ENCODE measurements at places on chromosomes 13 and 19.

DNA sequence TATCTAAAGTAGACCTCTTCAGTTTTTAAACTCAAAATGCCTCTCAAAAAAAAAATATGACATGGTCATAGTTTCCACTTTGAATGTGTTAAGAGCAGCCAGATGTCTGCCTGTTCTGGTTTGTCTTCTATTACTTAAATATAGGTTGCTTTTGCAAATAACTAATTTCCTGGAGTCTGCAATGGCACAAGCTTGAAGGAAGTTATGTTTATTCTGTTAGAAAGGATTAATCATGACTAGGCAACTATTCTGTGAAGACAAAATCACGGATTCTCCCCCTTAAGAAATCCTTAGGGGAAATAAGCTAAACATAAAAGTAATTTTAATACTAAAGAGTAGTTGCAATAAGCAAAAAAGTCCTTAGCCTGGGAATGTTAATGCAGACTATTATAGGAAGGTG, 26.3 kb downstream of the SKA3 start:
- DNase-seq = no peak

DNA sequence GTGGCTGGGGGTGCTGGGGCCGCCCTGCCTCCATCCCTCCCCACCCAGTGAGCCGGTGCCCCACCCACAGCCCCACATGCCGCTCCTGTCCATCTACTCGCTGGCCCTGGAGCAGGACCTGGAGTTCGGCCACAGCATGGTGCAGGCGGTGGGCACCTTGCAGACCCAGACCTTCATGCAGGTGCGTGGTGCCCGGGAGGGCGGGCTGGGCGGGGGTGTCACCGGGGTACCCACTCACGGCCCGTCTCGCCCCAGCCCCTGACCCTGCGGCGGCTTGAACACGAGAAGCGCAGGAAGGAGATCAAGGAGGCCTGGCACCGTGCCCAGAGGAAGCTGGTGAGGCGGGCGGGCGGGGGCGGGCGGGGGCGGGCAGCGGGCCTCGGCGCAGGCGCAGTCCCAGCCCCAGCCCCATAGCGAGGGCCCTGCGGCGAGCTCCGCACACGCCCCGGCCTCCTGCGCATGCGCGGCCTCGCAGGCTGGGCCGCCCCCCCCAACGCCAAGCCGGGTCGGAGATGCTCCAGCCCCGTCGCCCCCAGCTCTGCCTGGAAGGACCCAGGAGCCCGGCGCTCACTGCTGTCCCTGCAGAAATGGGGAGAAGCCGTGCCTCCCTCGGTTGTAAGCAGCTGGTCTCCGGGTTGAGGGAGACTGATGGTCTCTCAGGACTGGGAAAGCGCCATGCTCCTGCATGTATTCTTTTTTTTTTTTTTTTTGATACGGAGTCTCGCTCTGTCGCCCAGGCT, 7.7 kb downstream of the ARHGAP45 start:
- no peak for DNase-seq

- no peak for DNase-seq
These were observed 282.9 kb downstream of the TSHZ3 start for GRCh38 chr19:31066385-31066784.

DNA sequence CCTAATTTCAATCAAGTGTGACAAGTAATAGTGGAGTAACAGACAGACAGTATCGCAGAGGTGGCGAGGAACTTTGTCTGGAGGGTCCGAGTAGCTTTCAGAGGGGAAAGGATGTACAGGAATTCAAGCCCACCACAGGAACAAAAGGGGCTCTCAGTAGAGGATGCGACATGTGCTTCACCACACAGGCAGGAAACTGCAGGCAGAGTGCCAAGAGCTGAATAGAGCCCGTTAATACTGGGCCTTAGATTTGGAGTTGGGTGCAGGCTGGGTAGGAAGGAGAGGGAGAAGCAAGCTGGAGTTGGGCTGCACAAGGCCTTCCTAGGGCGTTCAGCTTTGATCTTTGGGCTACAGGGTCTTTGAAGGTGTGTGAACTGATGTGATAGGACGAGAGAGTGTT, 1.2 kb downstream of the CCDC70 start:
- DNase-seq = no peak

- no peak for DNase-seq
These were observed 24.5 kb downstream of the MBNL2 start for GRCh38 chr13:97246596-97247158.

DNA sequence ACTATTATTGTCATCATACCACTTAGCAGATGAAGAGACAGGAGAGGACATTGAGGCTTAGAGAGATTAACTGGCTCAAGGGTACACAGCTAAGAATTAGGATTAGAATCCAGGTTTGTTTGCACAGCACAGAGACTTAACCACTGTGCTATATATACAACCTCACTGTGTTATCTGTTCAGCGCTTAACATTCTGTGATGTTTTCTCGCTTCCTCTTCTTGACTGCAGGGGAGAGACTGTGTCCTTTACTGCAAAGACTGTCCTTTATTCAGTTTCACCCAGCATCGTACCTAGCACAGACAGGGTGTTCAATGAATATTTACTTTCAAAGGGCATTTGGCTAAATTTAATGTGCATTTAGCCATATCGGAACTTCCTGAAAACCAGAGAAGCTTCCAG, 54.9 kb upstream of the PCDH8 start:
- DNase-seq = no peak

DNA sequence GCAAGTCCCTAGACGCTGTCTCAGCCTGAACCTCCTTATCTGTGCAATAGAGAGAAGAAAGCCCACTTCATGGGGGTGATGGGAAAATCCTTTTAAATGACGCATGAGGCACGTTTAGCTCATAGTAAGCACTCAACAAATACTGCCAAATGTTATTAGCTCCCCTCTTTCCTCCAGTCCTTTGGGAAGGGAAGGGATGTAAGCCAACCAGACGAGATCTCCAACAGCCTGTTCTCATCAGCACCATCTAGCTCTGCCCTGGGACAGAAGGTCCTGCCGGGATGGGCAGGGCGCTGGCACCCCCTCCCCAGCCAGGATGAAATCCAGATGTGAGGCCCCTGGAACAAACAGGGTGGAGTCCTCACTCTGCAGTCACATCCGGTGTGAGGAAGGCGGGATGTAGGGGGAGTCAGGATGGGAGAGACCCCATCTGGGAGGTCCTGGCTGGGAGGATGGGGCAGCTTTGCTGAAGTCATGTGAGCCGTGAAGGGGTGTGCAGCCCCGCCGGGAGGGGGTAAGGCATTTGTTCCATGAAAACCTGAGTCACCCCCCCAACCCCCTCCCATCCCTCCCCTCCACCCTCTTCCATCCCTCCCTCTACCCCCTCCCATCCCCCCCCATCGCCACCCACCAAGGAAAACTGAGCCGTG, 4.6 kb downstream of the S1PR2 start:
- DNase-seq = peak; percentile 73

- DNase-seq = no peak
These were observed 866.6 kb upstream of the SLITRK6 start for GRCh38 chr13:86665842-86666241.

DNA sequence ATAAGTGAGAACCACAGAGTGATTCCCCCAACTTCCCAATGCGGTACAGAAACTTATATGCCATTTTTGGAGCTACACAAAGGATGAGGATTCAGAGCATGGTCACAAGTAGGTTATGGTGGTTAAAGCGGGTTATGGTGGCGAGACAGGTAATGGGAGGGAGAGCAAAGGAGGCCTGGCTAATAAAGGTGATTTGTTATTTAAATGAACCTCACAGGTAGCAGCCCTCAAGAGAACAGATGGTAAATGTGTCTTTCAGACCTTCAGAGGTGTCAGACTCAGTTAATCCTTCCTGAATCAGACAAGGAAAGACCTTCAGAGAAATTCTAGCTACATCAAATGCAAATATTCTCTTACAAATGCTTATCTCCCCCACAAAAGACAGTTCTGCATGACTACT, 1971.4 kb downstream of the OLFM4 start:
- DNase-seq = no peak

DNA sequence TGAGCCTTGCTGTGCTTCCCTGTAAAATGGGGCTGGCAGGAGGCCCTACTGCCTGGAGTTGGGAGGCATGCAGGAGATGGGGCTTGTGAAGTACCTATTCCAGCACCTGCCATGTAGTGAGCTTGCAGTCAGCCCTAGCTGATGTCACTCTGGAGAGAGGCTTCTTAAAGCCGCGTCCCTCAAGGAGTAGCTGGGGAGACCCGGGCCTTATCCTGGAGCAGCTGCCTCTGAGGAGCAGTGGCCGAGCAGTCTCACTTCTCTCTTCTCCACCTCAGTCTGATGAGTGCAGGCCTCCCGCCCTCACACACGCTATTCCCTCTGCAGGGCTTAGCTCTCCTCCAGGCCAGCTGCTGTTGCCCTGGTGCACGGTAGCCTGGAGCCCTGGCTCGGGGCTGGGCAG, 18.0 kb downstream of the CLASRP start:
- no peak for DNase-seq

- DNase-seq = peak; percentile 89
These were observed at the start of gene LRCH1 for GRCh38 chr13:46552889-46553520. TSS of gene LRCH1 (plus strand) at chr13:46553170. CDS start at chr13:46553397, 227 bp downstream.

GRCh38 chr13:34751492-34751891, 190.6 kb upstream of the NBEA start:
- no peak for DNase-seq

DNA sequence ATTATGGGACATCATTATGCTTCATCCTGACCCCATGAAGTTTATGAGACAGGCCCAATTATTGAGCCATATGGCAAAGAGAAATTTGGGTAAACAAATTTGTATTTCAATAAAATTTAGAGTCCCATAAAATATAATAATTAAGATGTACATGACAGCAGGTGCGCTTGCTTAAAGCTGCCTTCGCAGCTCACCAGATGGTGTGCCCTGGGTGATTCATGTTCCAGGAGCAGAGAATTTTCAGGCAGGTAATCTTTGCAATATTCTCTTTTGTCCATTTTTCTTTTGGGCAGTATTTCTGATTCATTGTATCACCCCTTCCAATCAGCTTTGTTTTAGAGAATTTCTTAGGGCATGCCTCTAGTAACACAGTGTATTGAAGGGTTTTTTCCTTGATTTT, 39.5 kb upstream of the WASF3 start:
- no peak for DNase-seq

DNA sequence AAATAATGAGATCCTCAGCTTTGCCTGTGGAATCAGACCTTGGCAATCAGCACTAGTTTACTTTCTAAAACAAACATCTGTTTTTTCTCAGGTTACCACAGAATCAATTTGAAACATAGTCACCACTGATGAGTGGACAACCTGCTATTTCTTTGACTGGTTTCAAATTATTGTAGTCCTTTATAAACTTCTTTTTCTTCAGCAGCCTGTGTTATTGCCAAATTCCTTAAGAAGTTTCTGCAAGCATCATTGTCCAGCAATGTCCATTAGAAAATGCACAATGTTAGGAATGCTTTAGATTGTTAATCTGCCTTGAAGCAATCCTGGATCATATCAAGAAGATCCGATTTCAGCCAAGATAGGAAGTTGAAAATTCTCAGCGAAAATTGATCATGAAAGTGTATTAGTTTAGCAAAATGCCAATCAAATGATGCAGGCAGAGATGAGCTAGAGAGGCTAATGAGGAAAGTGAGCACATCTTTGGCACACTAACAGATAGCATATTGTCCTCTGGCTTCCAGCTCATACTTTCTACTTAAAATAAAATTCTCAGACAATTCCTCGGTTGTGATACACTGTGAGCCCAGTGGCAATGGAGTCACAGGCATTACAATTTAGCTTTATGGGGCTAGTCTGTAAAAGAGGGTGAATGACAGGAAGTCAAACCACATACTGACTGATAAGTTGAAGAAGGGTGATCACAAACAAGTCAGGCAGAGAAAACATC, 270.6 kb downstream of the SLITRK6 start:
- DNase-seq = no peak

GRCh38 chr19:13588957-13589833, 82.9 kb upstream of the CACNA1A start:
- peak; percentile 89 for DNase-seq

GRCh38 chr19:35141837-35142605, 1.0 kb upstream of the FXYD7 start:
- DNase-seq = no peak

DNA sequence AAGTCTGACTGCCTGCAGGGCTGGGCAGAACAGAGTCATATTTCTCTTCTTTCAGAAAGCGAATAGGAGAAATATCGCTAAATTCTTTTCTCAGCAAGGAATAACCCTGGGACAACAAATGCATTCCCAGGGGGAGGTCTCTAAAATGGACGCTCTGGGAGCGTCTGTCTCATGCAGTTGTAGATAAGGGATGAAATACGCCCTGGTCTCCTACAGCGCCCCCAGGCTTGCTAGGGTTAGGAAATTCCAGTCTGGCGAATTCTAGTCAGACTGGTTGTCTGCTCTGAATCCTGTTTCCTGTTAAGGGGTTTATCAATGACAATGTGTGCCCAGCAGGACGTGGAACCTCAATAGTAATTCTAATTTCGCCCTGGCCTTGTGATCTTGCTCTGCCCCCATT, 1214.1 kb downstream of the DIAPH3 start:
- DNase-seq = no peak

- no peak for DNase-seq
These were observed 2.7 kb upstream of the TPGS1 start for GRCh38 chr19:504616-505015.

DNA sequence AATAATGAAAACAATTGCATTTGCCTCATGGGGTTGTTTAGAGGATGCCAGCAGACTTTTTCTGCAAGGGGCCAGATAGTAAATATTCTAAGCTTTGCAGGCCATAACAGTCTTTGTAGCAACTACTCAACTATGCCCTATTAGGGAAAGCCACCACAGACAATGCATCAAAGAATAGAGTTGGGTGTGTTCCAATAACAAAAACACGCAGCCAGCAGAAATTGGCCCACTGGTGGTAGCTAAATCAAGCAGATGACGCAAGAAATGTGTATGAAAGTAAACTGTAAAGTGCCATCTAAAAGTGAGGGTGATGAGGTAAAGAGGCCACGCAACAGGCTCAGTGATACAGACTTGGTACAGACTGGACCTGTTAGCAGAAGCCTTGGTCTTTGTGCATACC, 75.2 kb upstream of the SIAH3 start:
- no peak for DNase-seq

- DNase-seq = no peak
These were observed 176.9 kb downstream of the KDM4B start for GRCh38 chr19:5145521-5146511.

GRCh38 chr19:4429771-4430171, 27.3 kb downstream of the CHAF1A start:
- no peak for DNase-seq

GRCh38 chr19:10104130-10104513, 1.6 kb upstream of the ANGPTL6 start:
- DNase-seq = no peak

- DNase-seq = no peak
These were observed 24.2 kb downstream of the RASA3 start for GRCh38 chr13:114108141-114108761.

DNA sequence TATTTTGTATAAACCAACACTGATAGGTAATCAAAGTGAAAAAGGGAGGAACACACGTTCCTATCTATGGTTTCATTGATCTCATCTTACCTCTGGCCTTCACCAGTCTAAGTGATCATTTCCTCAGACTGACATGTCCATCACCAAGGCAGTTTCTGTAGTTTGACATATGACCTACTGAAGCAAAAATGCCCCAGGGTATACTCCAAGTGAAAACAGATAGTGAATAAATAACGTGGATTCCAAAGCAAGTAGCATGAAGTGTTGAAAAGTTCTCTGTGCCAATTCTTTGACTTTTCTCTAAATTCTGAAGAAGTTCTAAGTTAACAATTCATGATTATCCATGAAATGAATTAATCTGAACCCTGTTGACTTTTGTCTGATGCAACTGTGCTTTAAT, 334.2 kb upstream of the SGCG start:
- no peak for DNase-seq
